ENCODE measurements at places on chromosomes 1 and 21. TPM values are rescaled to one million over a fixed set of nuclear protein-coding genes. Genes with fewer than 3 reads are reported as not detected.

TYW3 gene
- polyA plus RNA-seq, result 32.9 TPM

- no peak for DNase-seq
Observed at GRCh38 chr1:37478451-37478881, 4.1 kb downstream of the ZC3H12A start.

DNA sequence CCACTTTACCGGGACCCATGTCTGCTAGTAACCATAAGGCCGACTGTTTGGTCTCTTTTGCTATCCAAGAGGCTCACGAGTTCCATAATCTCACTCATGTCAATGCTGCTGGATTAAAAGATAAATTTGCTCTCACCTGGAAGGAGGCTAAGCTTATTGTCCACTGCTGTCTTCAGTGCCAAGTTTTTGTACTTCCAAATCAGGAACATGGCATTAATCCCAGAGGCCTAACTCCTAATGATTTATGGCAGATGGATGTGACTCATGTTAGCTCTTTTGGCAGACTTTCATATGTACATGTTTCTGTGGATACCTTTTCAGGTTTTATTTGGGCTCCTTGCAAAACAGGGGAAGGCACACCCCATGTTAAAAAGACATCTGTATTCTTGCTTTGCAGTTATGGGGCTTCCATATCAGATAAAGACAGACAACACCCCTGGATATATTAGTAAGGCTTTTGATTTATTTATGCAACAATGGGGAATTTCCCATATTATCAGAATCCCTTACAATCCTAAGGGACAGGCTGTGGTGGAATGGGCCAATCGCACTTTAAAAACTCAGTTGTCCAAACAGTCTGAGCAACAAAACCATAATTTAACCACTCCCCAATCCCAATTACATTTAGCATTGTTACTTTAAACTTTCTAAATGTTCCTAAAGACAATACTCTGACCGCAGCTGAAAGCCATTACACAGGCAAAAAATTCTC lies 162.7 kb downstream of the IER5 start:
- no peak for DNase-seq

MX2 gene
- 1.5 TPM for polyA plus RNA-seq

- DNase-seq, result no peak
Observed at GRCh38 chr1:174519844-174520243, 72.1 kb downstream of the GPR52 start.

All from right renal pelvis (tissue), 4 donors.